HT-29 (cell line): ENCODE measurements at places on chromosomes 2 and 18. TPM values are rescaled to one million over a fixed set of nuclear protein-coding genes. Genes with fewer than 3 reads are reported as not detected.
A peak's percentile ranks its signal among the peaks of the same experiment; 100 is the strongest.

SCN3A gene
- total RNA-seq: 0.03 TPM in 1 of 2 replicates, not detected in the other

DNA sequence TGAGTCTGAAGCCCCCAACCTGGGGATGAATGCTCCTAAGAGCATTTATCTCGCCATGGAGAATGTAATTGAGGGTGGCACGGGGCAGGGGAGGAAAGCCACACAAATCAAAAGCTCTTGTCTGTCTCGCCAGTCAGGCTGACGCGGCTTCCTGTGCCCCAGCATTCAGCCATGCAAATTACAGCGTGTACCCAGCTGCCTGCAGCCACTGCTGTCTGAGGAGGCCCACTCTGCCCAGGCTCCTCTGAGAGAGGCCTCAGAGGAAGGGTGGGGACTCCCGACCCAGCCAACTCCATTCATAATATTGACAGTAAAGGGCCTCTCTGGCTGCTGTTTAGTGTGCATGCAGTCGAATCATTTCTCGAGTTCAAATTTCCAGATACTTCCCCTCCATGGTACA lies 22.0 kb downstream of the SMAD7 start:
- peak; percentile 45 for DNase-seq

DNA sequence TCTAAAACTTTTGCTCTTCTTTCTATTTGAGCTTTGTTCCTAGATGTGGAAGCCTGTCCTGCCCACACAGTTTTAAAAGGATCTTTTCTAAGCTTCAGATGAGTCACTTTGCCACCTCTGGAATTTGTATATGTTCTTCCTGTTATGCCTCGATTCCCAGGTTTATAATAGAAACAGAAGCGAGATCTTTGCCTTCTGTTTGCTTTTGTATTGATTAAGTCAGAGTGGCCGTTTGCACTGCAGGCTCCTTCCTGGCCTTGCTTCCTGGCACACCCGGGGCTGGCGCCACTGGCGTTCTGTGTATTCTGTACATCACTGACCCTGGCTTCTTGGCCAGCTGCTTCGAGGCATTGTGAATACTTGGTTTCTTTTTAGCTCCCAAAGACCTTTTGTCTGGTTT lies 91.8 kb downstream of the MTCL1 start:
- DNase-seq: peak; percentile 61

DNA sequence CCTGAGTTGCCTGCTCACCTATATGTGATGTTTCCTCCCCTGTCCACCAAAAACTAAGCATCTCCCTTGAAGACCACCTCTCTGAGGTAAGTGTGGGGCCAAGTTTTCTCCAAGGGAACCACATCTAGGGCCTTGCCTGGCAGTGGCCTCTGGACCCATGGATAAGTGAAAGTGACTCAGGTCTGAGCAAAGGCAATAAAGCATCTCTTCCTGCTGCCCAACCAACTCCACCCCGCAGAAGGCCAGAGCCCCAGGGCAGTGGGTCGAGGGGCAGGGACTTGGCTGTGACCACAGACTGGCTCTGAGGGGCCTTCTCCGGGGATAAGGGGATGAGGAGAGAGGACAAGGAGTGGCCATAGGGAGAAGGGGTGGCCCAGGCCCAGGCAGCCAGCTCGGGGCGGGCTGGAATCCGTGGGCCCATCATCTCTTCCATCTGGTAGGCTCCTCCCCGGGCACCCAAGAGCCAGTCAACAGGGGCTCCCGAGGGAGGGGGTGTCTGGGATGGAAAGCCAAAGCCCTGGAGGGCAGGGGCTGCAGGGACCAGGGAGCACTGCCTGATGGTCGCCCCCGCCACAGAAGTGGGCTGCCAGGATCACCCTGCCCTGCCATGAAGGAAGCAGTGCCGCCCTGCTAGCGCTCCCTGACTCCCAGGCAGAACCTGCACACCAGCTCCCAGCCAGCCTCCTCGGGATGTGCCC lies 33.4 kb downstream of the EMX1 start:
- no peak for DNase-seq

- DNase-seq: no peak
Measured at GRCh38 chr2:158782616-158783015, 12.5 kb upstream of the DAPL1 start.

RNF138 gene
- total RNA-seq: 30.8 and 43.0 TPM in 2 replicates

DNA sequence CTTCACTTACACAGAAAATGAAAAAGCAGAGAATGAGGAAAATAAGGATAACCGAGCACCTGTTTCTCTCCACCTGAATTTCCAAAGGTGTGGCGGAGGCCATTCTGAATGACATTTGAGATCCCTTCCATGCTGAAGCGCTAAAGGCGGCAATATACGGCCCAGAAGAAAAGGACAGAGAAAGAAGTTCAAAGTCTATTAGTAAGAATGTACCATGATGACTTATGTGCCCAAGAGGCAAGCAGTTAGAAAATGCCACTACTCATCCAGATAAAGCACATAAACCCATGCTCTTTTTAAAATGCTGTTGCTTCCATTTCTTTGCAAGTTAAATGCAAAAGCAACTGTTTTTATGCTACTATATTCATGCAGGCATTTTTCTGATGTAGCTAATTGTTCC lies 37.2 kb downstream of the FEZ2 start:
- no peak for DNase-seq

MOCOS gene
- 5.9 and 6.2 TPM in 2 replicates for total RNA-seq

- DNase-seq: no peak
Measured at GRCh38 chr2:68916226-68916625, 36.5 kb downstream of the GKN2 start.

DNA sequence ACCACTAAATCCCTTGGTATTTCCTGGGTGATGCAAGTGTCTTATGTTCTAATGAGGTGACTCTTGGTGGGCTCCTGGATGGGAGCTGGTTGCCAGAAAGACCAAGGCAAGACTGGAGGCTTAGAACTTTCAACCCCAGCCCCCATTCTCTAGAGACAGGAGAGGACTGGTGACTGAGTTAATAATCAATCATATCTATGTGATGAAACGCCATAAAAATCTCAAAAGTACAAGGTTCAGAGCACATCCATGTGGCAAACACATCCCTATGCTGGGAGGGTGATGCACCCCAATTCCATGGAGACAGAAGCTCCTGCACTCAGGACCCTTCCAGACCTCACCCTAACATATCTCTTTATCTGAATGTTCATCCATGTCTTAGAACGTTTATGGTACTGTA lies 139.5 kb upstream of the LINC00305 start:
- no peak for DNase-seq

- no peak for DNase-seq
Measured at GRCh38 chr2:51247252-51247805, 215.4 kb upstream of the NRXN1 start.

GRCh38 chr2:55840460-55840859 lies 83.1 kb downstream of the EFEMP1 start:
- DNase-seq: no peak

GULP1 gene
- total RNA-seq: 7.8 and 9.2 TPM in 2 replicates
